Activated CD4-positive, alpha-beta memory T cell treated with anti-CD3 and anti-CD28 coated beads for 36 hours (primary cell): ENCODE measurements at places on chromosomes 12 and 14. TPM values are rescaled to one million over a fixed set of nuclear protein-coding genes. Genes with fewer than 3 reads are reported as not detected.

GRCh38 chr14:35414365-35414764, 9.8 kb upstream of the NFKBIA start:
- no peak overlapping the region for H3K4me3 ChIP-seq
- peaks cover 38% of the 10 kb centered on the region for H3K4me1 ChIP-seq
- no peaks in the 10 kb centered on the region for H3K36me3 ChIP-seq
- no peak overlapping the region for H3K27ac ChIP-seq
- DNase-seq: no peak

The CMAS gene
- total RNA-seq: 51.2 TPM

The LYZ gene
- total RNA-seq: not detected

The TMEM233 gene
- not detected for total RNA-seq

DNA sequence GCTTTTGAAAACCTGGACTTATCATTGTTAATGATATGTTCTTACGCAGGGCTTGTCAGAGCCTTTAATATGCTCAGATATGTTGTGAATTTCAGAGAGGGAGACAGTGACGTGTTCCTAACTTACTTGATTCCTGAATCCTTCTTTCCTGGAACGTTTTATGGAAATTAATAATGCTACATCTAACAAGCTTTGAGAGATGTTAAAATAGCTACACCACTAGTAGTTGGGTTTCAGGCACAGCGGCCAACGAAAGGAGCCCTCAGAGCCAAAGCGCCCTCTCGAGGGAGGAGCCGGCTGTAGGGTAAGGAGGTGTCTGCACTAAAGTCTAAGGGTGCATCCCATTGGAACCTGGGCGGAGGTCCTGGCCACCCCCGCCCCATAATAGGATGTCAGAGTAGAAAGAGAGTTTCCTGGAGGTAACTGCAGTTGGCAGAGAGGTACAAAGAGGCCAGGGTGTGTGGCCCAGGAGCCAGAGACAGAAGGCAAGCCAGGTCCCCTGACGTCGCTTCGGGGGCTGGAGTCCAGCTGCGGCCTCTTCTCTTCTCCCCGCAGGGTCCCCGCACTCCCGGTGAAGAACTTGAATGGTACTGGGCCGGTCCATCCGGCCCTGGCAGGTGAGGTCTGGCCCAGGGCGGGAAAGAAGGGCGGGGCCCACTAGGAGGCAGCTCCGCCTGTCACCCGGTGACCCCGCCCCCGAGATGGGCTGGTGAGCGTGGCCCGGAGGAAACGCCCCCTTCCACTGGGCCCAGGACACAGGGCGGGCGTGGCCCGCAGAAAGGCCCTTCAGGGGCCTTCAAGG, 36.3 kb downstream of the DTX1 start:
- H3K27me3 ChIP-seq: no peaks in the 10 kb centered on the region
- no peak for DNase-seq
- H3K27ac ChIP-seq: no peak overlapping the region
- peaks cover 2% of the 10 kb centered on the region for H3K36me3 ChIP-seq
- peaks cover 55% of the 10 kb centered on the region for H3K4me1 ChIP-seq

GRCh38 chr14:73237786-73238423, 599 bp downstream of the PAPLN start:
- no peak overlapping the region for H3K4me3 ChIP-seq
- no peak overlapping the region for H3K27ac ChIP-seq
- DNase-seq: no peak
- H3K4me1 ChIP-seq: peaks cover 16% of the 10 kb centered on the region
- H3K27me3 ChIP-seq: peaks cover 67% of the 10 kb centered on the region
- no peaks in the 10 kb centered on the region for H3K36me3 ChIP-seq

GRCh38 chr12:110109037-110109836, 14.9 kb upstream of the IFT81 start:
- H3K36me3 ChIP-seq: no peaks in the 10 kb centered on the region
- no peak overlapping the region for H3K27ac ChIP-seq
- H3K4me3 ChIP-seq: no peak overlapping the region
- H3K27me3 ChIP-seq: peaks cover 3% of the 10 kb centered on the region
- no peaks in the 10 kb centered on the region for H3K4me1 ChIP-seq
- no peak for DNase-seq

GRCh38 chr14:88683119-88683518, 109.6 kb downstream of the EML5 start:
- H3K27ac ChIP-seq: no peak overlapping the region
- H3K4me1 ChIP-seq: no peaks in the 10 kb centered on the region
- H3K4me3 ChIP-seq: no peak overlapping the region
- no peak for DNase-seq
- peaks cover 8% of the 10 kb centered on the region for H3K36me3 ChIP-seq
- H3K27me3 ChIP-seq: no peaks in the 10 kb centered on the region

DNA sequence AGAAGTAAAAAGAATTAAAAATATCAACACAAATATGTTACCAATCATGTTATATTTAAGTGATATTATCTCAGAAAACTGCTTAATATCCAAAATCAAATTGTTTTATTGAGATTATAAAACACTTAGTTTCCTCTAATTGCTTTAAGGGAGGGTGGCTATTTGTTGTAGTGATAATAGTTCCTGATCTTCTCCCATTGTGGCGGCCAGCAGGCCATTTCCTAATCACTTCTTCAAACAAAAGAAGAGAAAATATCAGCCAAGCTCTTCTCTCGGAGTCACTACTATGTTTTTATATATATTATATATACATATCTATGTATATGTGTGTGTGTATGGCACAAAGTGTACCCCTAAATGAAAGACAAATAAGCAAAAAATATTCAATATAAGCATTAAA, 31.5 kb downstream of the ERO1A start:
- no peak for DNase-seq
- peaks cover 15% of the 10 kb centered on the region for H3K36me3 ChIP-seq
- no peaks in the 10 kb centered on the region for H3K27me3 ChIP-seq
- no peak overlapping the region for H3K4me3 ChIP-seq
- peaks cover 7% of the 10 kb centered on the region for H3K4me1 ChIP-seq
